ENCODE measurements at places on chromosomes 6 and 20.

GRCh38 chr20:63032861-63033793 is 26.4 kb upstream of the BHLHE23 start:
- DNase-seq = no peak

- no peak for DNase-seq
Measured at GRCh38 chr6:45758787-45759471, 256.7 kb downstream of the CLIC5 start.

- no peak for DNase-seq
Measured at GRCh38 chr20:46458866-46459750, 52.7 kb upstream of the ELMO2 start.

- DNase-seq = no peak
Measured at GRCh38 chr6:46323312-46323965, 152.7 kb upstream of the ENPP5 start.

DNA sequence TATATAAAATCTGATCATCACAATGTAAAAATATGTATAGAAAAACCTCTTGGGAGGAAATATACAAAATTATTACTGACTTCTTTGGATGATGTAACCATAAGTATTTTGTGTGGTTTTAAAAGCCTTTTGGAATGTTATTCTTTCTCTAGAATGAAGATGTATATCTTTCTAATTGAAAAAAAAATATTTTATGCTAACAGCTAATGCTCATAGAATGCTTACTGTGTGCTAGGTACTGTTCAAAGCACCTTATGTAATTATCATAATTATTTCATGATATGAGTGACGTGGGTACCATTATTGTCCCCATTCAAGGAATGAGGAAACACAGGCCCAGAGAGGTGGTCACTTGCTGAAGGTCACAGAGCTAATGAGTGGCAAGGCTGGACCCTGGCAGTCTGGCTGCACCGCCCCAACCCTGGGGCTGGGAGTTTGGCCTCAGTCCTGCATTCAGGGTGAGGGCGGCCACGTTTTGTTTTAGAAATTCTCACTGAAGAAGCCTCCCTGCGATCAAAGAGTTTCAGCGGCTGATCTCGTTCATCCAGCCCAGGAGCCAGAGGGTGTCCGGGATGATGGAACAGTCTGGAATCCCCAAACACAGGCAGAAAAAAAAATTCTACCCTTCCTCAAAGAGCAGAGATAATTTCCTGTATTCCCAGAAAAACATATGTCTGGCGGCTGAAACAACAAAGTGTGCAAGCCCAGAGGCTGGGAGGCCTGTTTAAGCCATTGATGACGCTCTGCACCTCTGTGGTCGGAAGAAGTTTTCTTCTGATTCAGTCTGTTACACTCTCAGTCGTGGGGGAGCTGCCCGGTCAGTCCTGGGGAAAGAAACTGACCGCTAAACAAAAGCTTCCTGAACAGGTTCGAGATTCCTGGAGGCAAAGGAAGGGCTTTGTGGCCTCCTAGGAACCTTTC is 37.3 kb downstream of the TFEB start:
- no peak for DNase-seq

Data from stimulated activated CD8-positive, alpha-beta memory T cell treated with anti-CD3 and anti-CD28 coated beads, Interleukin-7, amount 100 ng/mL, for 24 hours (primary cell).